ENCODE measurements at places on chromosomes 3 and 15.

DNA sequence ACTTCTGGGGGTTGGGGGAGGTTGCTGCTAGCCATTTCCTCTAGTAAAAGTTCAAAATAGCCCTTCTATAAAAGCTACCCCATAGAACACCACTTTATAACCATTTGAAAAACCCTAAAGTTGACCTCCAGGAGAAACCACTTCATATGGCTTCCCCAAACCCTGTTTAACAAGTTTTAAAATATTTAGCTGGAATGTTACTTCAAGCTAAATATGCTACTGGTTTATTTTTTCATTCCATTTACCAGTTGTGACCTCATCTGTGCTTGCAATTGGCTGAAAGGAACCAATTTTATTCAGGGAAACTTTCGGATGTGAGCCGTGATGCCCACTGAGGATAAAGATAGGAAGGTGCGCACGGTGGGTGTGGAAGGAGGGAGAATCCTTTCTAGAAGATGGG lies 221.3 kb downstream of the SUCLG2 start:
- H3K27ac ChIP-seq, result no peak overlapping the region
- no peak overlapping the region for H3K4me3 ChIP-seq
- DNase-seq, result no peak
- no peaks in the 10 kb centered on the region for H3K27me3 ChIP-seq
- peaks cover 9% of the 10 kb centered on the region for H3K36me3 ChIP-seq

DNA sequence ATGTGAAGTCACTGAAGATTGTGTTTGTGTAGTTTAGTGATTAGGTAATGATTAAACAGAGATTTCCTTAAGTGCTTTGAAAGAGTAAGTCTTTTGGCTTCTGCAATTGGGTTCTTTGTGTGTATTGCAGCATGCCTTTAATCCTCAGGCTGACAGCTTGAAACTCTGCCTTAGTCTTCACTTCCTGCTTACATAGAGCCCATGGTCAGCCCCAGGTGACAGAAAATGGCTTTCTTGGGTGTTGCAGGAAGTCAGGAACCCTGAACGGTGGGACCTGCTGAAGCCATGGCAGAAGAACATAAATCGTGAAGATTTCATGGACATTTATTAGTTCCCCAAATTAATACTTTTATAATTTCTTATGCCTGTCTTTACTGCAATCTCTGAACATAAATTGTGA lies 61.3 kb downstream of the KBTBD8 start:
- peaks cover 7% of the 10 kb centered on the region for H3K27me3 ChIP-seq
- H3K4me1 ChIP-seq, result peaks cover 4% of the 10 kb centered on the region
- DNase-seq, result no peak
- H3K36me3 ChIP-seq, result peaks cover 26% of the 10 kb centered on the region

DNA sequence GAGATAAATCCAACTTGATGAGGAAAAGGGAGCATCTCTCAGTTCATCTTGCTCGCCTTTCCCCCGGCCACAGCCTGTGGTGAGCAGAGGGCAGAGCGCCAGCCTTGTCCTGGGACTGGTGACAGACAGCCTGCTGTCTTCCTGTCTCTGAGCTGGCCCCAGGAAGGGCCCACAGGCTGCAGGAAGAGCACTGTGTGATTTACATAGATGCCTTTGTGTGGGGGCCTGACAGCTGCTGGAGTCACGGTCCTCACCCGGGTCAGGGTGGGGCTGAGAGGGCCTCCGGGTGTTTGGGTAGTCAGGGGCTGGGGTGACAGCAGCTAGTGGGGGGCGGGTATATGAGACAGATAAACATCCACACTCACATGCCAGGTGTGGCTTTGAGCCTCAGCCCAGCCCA lies 29.3 kb downstream of the PLA2G4D start:
- no peak for DNase-seq
- H3K4me3 ChIP-seq, result no peak overlapping the region
- H3K27me3 ChIP-seq, result no peaks in the 10 kb centered on the region

DNA sequence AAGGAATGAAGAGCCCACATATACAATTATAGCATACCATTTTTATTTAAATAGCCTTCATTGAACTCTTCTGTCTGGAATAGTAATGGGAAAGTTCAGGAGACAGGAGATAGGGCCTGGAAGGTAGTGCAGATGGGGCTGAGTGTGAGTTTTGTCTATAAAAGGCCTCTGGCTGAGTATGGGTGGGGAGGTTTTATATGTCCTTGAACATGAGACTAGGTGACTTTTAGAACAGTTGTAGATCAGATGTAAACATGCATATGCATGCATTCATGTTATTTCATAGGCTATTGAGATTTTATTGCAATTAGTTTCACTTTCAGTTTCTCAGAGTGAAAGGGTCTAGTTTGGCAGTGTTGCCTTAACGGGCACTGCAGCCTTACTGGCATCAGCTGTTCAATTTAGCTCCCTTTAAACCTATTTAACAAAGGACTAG lies 27.1 kb downstream of the CGGBP1 start:
- no peak overlapping the region for H3K27ac ChIP-seq
- no peak for DNase-seq
- no peaks in the 10 kb centered on the region for H3K36me3 ChIP-seq
- H3K4me1 ChIP-seq, result peaks cover 6% of the 10 kb centered on the region

- H3K4me3 ChIP-seq, result no peak overlapping the region
- no peak overlapping the region for H3K27ac ChIP-seq
- H3K4me1 ChIP-seq, result peaks cover 27% of the 10 kb centered on the region
Observed at GRCh38 chr15:62063825-62064635, 2.7 kb upstream of the C2CD4A start.

DNA sequence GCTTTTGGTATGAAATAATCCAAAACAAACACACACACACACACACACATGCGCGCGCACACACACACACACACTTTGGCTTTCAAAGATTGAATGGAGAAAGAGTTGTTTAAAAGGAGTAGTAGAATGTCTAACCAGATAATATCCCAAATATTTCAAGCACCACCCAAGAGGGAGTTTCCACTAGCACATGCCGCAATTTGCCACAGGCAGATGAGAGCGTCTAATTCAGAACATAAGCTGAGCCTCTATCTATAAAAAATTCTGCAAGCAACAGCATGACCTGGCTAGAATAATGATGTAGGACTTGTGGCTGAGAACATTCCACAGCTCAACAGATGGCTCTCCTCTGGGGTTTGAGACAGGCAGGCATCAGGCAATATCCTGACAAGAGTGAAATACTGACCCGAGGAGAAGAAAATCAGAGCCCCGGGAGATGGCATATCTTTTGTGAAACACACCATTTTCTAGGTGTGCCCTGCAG lies 302.5 kb upstream of the GADL1 start:
- H3K4me3 ChIP-seq, result no peak overlapping the region
- no peak overlapping the region for H3K27ac ChIP-seq
- H3K27me3 ChIP-seq, result no peaks in the 10 kb centered on the region
- peaks cover 3% of the 10 kb centered on the region for H3K4me1 ChIP-seq
- DNase-seq, result no peak

GRCh38 chr3:158506456-158506855 lies 64.5 kb upstream of the MLF1 start:
- H3K4me1 ChIP-seq, result peaks cover 15% of the 10 kb centered on the region
- H3K36me3 ChIP-seq, result peaks cover 5% of the 10 kb centered on the region
- no peaks in the 10 kb centered on the region for H3K27me3 ChIP-seq
- H3K4me3 ChIP-seq, result no peak overlapping the region
- H3K27ac ChIP-seq, result no peak overlapping the region

GRCh38 chr15:59205839-59206622 lies 612 bp upstream of the LDHAL6B start:
- DNase-seq, result no peak
- H3K27me3 ChIP-seq, result no peaks in the 10 kb centered on the region
- H3K27ac ChIP-seq, result no peak overlapping the region

- H3K27me3 ChIP-seq, result peaks cover 8% of the 10 kb centered on the region
- H3K4me1 ChIP-seq, result no peaks in the 10 kb centered on the region
- no peak for DNase-seq
- no peak overlapping the region for H3K4me3 ChIP-seq
Observed at GRCh38 chr3:113546414-113546893, 14.1 kb downstream of the SIDT1 start.

- no peaks in the 10 kb centered on the region for H3K27me3 ChIP-seq
- H3K4me1 ChIP-seq, result peaks cover 5% of the 10 kb centered on the region
- H3K4me3 ChIP-seq, result no peak overlapping the region
- no peak for DNase-seq
- H3K36me3 ChIP-seq, result peaks cover 8% of the 10 kb centered on the region
Observed at GRCh38 chr3:114632757-114633424, 339.1 kb downstream of the TIGIT start.

- H3K36me3 ChIP-seq, result no peaks in the 10 kb centered on the region
- H3K27ac ChIP-seq, result no peak overlapping the region
- no peaks in the 10 kb centered on the region for H3K27me3 ChIP-seq
- peaks cover 7% of the 10 kb centered on the region for H3K4me1 ChIP-seq
- DNase-seq, result no peak
- no peak overlapping the region for H3K4me3 ChIP-seq
Observed at GRCh38 chr15:100517846-100518245, 10.9 kb downstream of the CERS3 start.

DNA sequence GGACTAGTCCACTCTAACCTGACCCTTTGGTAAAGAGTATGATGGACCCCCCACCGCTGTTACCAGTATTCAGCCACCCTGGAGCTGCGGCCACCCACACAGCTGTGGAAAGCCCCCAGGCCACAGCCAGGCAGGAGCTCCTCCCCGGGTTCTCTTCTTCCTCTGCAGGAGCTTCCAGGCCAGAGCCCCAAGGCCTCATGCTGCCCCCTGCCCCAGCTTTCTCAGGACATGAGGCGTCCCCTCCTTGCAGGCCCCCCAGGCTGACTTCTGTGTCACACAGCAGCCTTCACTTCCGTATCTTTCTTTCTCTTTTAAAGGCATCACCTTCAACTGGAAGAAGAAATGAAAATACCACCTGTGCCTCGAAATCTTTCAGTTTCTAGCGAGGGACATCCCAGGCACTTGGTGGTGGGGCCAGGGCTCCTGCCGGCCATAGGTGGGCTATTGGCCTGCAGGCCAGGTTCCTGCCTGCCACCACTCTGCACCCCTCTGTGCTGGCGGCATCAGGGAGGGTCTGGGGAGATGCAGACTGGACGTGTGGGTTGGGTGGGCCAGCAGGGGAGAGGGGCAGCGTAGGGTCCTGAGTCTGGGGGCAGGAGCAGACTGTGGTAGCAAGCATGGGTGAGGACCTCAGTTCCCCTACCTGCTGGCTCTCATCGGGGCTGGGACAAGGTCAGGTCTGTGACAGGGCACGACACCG lies 19.9 kb downstream of the KLF13 start:
- H3K36me3 ChIP-seq, result no peaks in the 10 kb centered on the region
- no peak overlapping the region for H3K4me3 ChIP-seq
- no peaks in the 10 kb centered on the region for H3K27me3 ChIP-seq
- H3K4me1 ChIP-seq, result peaks cover 45% of the 10 kb centered on the region
- H3K27ac ChIP-seq, result no peak overlapping the region
- DNase-seq, result no peak

DNA sequence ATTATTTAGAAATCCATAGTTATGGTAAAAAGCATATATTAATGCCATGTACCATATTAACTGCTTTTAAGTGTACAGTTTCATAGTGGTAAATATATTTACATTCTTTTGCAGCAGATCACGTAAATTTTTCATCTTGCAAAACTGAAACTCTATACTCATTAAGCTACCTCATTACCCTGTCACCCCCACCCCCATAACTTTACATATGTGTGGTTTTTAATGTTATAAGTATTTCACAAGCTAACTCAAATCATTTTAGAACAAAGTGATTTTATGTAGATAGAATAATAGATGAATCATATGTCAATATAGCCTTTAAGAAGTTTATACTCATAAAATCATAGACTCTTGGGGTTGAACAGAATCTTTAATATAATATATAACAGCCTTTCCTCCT lies 7.1 kb upstream of the TP63 start:
- no peak for DNase-seq
- no peak overlapping the region for H3K4me3 ChIP-seq
- no peaks in the 10 kb centered on the region for H3K36me3 ChIP-seq
- H3K4me1 ChIP-seq, result no peaks in the 10 kb centered on the region

GRCh38 chr15:73843787-73844186 lies 29.6 kb upstream of the TBC1D21 start:
- H3K36me3 ChIP-seq, result no peaks in the 10 kb centered on the region
- no peak overlapping the region for H3K27ac ChIP-seq
- DNase-seq, result no peak
- no peak overlapping the region for H3K4me3 ChIP-seq
- H3K4me1 ChIP-seq, result peaks cover 22% of the 10 kb centered on the region

GRCh38 chr15:36571301-36571700 lies 8.1 kb upstream of the CDIN1 start:
- DNase-seq, result no peak
- no peak overlapping the region for H3K27ac ChIP-seq
- no peaks in the 10 kb centered on the region for H3K36me3 ChIP-seq
- H3K4me1 ChIP-seq, result peaks cover 11% of the 10 kb centered on the region
- H3K4me3 ChIP-seq, result no peak overlapping the region

- no peaks in the 10 kb centered on the region for H3K27me3 ChIP-seq
- H3K36me3 ChIP-seq, result peaks cover 5% of the 10 kb centered on the region
- H3K27ac ChIP-seq, result no peak overlapping the region
- no peaks in the 10 kb centered on the region for H3K4me1 ChIP-seq
Observed at GRCh38 chr3:27686642-27687041, 35.5 kb downstream of the EOMES start.

- H3K27me3 ChIP-seq, result no peaks in the 10 kb centered on the region
- no peak overlapping the region for H3K27ac ChIP-seq
- H3K36me3 ChIP-seq, result peaks cover 15% of the 10 kb centered on the region
- H3K4me1 ChIP-seq, result peaks cover 16% of the 10 kb centered on the region
Observed at GRCh38 chr15:49282366-49282765, 112.3 kb downstream of the GALK2 start.

DNA sequence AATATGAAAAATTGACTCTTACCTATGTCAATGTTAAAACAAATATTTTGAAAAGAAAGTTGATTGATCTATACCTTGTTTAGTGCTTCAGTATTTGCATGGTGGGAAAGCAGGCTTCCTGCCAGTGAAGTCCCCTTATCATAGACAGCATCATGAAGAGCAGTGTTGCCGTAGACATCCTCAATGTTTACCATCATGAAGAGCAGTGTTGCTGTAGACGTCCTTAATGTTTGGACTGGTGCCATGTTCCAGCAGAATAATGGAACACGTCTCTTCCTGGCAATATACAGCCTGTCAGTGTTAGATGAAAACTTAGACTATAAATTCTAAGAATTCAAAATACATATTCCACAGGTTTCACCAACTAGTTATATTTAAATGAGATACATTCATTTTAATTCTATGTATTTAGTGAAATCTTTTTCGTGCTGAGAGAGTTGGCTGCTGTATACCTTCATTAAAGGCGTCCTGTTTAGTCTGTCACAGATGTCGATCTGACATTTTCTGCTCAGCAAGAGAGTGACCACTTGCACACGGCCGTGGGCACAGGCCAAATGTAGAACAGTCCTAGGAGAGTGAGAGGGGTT lies 116.8 kb downstream of the LMLN start:
- peaks cover 1% of the 10 kb centered on the region for H3K36me3 ChIP-seq
- no peak overlapping the region for H3K27ac ChIP-seq
- H3K4me1 ChIP-seq, result peaks cover 6% of the 10 kb centered on the region
- peaks cover 67% of the 10 kb centered on the region for H3K27me3 ChIP-seq
- no peak for DNase-seq

Measured in WTC11 (cell line).